Stimulated activated effector memory CD8-positive, alpha-beta T cell treated with anti-CD3 and anti-CD28 coated beads, Interleukin-12 subunit alpha, Interleukin-12 subunit beta, amount 100 ng/mL, for 72 hours (primary cell): ENCODE measurements at places on chromosomes 12 and 14.
A peak's percentile ranks its signal among the peaks of the same experiment; 100 is the strongest.

DNA sequence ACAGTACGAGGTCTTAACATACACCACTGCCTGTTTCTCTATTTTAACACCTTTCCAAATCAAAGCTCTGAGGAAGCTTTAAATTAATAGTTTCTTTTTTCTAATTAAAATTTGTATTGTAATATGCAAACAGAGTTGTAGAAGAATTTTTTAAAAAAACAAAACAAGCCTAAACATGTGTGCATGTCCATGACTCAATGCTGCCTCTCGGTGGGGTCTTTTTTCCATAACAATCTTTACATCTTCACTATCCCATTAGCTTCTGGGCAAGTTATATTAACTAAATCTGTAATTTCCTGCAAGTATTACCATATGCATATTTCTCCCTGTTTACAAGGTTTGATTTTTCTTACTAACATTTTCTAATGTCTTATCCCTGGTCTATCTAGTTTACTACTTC lies 143.9 kb upstream of the NAV3 start:
- no peak for DNase-seq

DNA sequence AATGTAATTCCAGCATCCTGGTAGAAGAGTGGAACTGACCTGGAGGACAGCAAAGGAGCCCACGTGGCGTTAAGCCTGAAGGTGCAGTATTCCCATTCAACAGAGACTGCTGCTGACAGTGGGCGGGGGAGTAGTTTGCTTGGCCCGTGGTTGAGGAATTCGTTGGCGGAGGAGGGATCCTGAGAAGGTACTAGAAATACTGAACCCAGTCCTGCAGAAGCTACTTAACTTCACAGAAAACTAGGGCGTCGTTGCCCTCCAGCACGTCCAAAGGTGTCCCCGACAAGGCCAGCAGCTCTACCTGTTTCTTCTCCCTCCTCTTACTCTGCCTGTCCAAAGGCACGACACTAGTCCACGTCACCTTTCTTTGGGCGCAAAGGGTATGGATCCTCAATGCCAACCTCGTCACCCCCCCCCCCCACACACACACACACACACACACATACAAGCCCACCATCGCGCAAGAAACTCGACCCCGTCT lies 303 bp downstream of the PUS7L start:
- DNase-seq, result peak; percentile 11

DNA sequence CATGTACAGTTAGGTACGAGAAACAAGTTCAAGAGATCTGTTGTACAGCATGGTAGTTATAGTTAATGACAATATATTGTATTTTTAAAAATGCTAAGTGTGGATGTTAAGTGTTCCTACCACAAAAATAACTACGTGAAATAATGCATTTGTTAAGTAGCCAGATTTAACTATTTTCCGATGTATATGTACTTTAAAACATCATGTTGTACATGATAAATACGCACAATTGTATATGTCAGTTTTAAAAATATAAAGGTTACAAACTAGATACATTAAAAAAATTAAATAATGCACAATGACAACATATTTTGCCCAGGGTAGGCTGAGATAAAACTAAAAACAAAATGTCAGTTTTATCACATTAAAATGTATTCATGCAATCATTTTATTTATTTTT lies 285.1 kb upstream of the DCN start:
- DNase-seq, result no peak

GRCh38 chr12:21925296-21925913 lies 15.8 kb downstream of the ABCC9 start:
- no peak for DNase-seq

DNA sequence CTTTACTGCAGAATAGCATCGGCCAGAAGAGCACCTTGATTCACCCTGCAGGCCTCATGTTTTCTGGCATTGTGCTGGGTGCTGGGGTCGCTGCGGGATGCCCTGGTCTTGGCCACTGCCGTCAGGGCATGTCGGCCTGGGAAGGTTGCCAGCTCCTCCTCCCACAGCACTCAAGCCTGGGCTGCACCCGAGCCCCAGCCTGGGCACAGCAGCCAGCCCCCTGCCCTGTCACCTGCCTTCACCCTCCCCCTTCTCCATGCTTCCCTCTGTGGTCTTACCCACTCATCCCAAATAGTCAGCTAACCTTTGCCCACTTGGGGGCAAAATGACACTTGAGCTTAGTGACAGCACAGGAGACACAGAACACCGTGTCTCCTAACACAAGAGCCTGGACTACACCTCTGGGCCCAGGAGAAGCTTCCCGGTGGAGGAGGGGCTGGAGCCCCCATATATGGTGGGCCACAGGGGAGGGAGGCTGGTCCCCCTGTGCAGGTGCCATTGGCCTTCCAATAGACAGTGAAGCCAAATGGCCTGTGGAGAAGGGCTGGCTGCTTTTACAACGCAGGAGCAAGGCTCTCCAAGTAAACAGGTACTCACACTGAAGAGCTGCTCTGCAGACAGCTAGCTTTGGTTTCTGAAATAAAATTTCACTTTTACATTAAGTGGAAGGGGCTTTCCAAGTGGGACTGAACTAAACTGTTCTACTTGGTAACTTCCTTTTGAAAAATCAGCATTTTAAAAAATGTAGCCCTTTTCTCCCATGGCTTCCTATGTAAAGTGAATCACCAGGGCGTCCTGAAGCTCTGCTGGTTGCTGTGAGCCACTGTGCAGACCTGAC lies 51.2 kb upstream of the AMN start:
- no peak for DNase-seq

DNA sequence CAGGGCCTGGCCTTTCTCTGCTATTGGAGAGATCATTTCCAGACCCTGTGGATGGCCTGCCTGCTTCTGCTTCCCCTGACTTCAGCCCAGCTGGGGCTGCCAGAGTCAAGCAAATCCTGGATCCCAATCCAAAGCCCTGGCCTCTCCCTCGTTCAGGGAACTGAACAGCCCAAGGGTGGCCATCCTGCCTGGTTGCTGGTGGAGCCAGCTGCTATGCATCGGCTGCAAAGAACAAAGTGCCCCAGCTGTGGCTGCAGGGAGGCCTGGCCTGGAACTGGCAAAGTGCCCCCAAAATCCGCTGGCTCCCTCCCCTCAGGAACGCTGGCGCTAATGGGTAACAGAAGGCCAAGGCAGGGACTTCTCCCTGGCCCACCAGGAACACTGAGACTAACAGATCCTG lies 56.4 kb downstream of the LRRC74A start:
- DNase-seq, result no peak

- no peak for DNase-seq
Measured at GRCh38 chr12:72677846-72678245, 405.7 kb downstream of the TRHDE start.

DNA sequence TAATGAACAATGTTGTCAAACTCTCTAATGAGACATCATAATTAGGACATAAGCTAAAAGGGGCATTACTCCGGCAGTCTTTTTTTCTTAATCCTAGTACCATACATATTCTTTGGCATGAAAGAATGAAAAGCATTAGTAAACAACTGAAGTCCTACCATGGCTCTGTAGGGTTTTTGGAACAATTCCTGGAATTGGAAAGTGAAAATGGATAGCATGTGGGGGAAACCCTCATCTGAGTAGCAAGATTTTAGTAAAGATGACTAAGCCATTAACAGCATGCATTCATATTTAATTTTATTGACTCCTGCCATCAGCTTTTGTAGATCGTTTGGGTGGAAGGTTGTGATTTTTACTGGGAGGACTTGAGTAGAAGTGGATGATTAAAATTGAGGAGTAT lies 216.2 kb upstream of the PDZRN4 start:
- DNase-seq, result no peak

DNA sequence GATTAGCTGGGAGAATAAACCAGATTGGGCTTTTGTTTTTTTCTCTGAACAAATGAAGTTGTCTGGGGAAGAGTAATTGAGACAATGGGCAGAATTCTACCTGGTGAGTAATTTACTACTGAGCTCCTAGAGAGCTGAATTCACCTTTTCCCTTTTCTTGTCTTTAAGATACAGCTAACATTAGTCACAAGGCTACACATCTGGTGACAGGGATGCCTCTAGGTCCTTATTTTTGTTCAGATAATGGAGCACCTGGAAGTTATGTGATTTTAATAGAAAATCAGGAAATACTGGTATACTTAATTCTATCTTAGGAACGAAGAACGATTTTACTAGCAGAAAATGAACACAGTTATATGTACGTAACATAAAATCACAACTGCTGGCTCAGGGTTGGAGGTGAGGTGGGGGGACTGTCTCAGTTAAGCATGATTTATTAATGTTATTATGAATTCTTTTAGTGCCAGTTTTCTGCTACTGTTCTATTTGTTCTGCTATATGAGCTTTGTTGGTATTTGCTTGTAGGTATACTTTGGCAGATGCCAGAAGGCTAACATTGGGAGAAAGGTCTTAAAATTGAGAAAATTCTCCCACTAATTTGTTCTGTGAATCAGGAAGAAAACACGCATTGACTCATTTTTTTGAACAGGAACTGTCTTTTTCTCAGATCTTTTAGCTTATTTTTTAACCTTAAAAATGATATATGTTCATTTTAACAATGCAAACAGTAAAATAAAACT lies 482.7 kb upstream of the RGS6 start:
- no peak for DNase-seq

DNA sequence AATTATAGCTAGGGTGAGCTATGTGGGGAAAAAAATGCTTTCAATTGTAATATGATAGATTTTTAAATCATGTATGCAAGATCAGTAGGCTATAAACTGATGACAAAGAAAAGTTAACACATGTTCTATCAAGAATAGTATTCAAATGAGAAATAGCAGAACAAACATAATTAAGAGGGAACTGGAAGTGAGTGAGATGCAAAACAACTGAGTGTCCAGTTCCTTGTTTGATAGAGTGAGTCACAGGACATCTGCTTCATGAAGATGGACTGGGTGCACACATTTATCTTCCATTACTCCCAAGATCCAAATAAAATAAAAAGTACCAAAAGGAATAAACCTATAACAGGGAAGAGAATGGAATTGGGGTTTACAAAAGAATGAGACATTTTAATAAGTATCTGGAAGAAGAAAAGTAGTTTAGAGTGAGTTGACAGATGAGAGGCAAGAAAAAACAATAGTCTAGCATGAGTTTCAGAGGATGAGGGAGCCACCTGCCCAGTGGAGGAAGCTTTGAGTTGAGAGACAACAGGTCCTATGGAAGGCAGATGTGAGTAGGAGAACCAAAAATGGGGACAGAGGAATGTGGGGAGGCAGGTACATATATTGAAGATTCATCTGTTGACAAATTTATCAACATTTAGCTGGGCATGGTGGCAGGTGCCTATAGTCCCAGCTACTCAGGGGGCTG lies 178.1 kb upstream of the ARHGAP5 start:
- DNase-seq, result no peak

DNA sequence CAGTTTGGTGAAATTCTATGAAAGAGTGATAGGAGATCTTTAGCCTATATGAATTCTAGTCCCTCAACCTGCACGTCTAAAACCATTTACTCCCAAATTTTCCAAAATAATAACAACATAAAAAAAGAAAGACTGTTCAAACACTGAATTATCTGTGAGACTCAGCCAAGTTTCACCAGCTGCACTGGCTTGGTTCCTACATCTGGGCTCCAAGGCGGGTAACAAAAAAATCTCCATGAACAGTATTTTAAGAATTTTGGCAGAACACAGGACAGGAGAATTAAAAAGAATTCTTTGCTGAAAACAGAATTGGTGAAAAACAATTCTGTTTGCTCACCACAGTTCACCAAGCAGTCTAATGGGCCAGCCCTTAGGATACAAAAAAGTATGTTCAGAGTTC lies 536.8 kb upstream of the ATP2B1 start:
- no peak for DNase-seq

- no peak for DNase-seq
Measured at GRCh38 chr12:51729331-51729730, 119.2 kb downstream of the FIGNL2 start.

DNA sequence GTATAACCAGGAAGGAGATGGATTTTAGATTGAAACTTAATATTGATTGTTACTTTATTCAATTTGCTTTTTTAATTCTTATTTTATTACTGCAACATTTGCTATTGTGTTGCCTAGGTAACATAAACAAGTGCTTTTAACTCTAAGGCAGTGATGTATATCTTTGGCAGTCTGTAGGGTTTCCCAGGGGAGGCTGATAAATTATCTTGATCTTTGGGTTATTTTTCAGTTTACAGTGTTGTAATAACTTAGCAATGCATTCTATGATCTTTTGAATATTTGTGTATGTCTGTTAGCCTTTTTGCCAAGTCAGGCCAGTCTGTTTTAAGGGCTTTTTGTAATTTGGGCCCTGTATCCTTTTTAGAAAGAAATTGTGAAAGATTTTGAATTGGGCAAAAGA lies 7.8 kb upstream of the DTD2 start:
- no peak for DNase-seq

DNA sequence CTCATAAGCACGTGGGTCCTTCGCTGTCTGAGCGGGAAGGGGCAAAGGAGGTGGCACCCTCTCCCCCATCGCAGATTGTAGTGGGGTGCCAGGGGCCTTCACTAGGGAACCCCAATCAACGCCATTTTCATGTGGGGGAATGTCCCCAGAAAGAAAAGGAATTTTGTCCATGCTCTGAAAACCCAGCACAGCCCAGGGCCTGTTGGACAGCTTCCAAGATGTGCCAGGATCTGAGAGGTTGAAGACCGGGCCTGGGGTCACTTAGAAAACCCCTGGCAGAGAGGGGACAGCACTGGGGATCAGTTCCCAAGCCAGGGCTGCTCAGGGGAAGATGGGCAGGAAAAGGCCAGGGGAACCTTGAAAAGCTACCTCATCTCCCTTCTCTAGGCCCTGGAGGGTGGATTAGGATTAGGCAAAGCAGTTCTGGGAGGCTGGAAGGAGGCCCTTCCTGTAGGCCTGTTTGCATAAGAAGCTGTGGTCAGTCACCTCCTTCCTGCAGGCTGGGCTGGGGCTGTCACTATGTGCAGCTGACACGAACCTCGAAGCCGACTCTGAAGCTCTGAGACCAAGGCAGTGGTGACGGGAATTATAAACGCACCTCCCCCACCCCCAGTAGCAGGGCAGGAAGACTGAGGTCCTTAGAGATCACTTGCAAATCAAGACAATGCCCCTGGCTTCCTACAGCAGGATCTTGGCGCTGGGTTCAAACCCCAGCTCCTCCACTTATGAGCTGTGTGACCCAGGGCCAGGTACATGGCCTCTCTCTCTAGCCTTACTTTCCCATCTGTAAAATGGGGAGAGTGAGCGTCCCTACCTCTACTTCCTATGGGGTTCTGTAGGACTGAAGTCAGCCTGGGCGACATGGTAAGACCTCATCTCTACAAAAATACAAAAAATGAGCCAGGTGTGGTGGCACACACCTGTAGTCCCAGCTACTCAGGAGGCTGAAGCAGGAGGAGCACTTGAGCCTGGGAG lies 29.0 kb downstream of the TESC start:
- no peak for DNase-seq

GRCh38 chr12:107843351-107844311 lies 69.1 kb downstream of the ASCL4 start:
- DNase-seq, result no peak

DNA sequence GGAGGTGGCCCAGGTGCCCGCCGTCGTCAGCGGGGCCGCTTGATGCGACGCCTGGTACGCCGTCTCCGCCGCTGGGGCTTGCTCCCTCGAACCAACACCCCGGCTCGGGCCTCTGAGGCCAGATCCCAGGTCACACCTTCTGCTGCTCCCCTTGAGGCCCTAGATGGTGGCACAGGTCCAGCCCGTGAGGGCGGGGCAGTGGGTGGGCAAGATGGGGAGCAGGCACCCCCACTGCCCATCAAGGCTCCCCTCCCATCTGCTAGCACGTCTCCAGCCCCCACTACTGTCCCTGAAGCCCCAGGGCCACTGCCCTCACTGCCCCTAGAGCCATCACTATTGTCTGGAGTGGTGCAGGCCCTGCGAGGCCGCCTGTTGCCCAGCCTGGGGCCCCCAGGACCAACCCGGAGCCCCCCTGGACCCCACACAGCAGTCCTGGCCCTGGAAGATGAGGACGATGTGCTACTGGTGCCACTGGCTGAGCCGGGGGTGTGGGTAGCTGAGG lies 5.5 kb downstream of the LRP10 start:
- no peak for DNase-seq
